ENCODE measurements at places on chromosomes 5 and 9.

- no peak for DNase-seq
Measured at GRCh38 chr5:146366904-146367303, 28.3 kb downstream of the POU4F3 start.

DNA sequence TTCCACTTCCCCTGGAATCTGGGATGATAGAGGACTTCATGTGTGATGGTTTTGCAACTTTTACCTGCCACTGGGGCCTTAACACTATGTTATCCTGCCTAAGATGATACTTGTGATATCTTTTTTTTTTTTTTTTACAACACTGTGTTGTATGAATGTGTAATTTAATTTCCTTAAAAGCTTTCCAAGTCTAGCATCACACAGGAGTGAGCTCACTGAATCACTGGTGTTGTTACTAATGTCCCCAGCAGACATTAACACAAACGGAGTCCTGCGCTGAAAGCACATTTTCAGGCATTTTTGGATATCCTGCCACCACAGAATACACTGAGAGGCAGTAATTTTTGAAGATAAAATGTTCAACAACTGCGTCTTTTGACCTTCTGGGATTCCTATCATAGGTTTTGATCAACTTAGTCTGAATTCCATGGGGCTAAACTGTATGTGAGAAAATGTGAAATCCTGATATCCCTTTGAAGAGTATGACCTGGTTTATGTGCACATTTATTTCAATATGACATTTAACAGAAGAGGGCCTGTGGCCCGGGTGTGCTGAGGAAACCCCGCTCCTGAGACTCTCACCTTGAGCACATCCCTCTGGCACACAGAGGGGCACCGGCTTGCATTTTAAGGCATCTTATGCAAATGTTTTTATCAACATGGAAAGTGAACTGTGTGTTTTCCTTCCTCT, 118.0 kb downstream of the FSTL4 start:
- DNase-seq: no peak

GRCh38 chr5:103487822-103488493, 74.6 kb downstream of the NUDT12 start:
- DNase-seq: no peak

- no peak for DNase-seq
Measured at GRCh38 chr5:116730185-116730584, 155.6 kb upstream of the SEMA6A start.

DNA sequence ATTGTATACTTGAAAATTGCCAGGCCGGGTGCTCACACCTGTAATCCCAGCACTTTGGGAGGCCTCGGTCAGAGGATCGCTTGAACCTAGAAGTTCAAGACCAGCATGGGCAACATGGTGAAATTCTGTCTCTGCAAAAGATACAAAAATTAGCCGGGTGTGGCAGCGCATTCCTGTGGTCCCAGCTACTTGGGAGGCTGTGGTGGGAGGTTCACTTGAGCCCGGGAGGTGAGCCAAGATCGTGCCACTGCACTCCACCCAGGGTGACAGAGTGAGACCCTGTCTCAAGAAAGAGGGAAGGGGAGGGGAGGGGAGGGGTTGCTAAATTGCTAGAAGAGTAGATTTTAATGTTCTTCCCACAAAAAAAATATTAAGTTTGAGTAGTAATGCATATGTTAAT, 53.2 kb downstream of the FNBP1 start:
- DNase-seq: no peak

DNA sequence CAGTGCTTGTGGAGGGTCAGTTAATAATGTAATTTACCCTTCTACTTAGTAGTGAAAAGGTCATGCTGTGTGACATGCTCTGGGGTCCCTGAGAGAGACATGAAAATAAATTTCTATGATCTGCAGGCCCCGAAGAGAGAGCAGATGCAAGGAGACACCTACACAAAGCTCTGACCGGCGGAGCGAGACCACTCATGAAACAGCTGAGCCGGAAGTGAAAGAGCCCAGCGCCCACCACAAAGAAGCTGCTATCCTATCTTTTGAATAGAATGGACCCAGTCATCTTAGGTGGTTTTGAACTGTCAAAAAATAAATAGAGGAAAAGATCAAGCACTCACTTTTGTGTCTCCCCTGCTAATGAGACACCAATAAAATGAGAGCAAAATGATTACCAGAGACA, 190.0 kb downstream of the MED10 start:
- DNase-seq: no peak

DNA sequence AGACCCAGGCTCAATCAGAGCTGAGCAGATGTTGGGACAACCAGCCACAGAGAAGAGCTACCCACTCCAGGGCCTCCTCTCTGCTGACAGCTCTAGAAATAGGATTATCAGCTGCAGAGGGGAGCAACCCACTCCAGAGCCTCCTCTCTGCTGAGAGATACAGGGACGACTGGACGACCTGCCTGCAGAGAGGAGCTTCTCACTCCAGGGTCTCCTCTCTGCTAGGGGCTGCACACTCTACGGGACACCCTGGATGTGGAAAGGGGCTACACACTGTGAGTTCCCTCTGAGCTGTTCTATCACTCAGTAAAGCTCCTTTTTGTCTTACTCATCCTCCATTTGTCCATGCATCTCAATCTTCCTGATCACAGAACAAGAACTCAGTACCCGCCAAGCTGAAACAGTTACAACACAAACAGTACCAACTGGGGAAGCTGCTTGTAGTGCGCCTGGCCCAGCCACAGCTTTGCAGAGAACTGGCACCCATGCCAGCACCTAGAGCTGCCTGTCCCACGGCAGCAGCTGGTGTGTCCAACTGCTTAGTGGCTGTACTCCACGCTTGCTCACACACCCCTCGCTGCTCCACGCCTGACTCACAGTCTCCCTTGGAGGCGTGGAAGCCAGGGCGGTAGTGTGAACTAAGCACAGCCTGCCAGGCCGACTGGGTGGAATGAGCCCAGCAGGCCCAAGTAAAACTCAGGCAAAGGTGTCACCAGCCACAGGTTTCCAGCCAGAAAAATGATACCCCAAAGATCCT, 56.8 kb downstream of the PRELID2 start:
- peak; percentile 18 for DNase-seq

DNA sequence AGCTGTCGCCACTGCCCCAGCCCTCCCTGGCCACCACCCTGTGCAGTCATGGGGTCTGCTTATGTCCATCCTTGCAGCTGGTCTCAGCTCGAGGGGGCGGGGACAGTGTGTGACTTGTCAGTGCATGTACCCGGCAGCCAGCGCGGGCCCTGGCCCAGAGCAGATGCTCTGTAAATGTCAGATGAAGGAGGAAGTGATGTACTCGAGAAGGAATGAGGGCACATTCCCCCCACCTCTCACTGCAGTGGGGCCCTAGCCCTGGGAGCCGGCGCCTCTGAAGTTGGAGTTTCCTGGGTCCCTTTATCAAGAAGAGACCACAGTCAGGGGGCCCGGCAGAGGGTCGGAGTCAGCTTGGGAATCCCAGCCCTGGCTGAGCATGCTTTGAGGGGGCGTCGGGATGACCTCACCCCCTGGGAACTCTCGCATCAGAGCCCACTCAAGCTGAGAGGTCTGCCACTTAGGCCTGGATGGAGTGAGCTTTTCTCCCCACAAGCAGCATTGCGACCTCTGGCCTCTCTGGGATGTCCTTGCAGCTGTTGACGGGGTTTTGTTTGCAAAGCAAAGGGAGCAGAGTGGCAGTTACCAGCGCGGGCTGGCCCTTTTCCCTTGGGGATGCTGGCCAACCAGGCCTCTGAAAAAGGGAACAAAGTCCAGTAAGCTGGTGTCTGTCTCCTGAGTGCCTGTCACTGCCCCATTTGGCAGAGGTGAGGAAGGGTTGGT, 19.0 kb downstream of the NEURL1B start:
- DNase-seq: peak; percentile 82

GRCh38 chr5:149207831-149208230, 63.8 kb upstream of the AFAP1L1 start:
- DNase-seq: no peak

- peak; percentile 90 for DNase-seq
Measured at GRCh38 chr5:150338546-150338945, 19.0 kb upstream of the TCOF1 start.

- DNase-seq: no peak
Measured at GRCh38 chr5:45113726-45114125, 305.0 kb downstream of the MRPS30 start.

GRCh38 chr5:74200560-74200959, 440.0 kb downstream of the ENC1 start:
- DNase-seq: no peak

GRCh38 chr5:54062958-54063357, 247.4 kb downstream of the ARL15 start:
- DNase-seq: no peak

GRCh38 chr9:128232528-128233428, 29.6 kb downstream of the DNM1 start:
- DNase-seq: no peak

GRCh38 chr5:132501961-132502931, 11.7 kb upstream of the IRF1 start:
- no peak for DNase-seq

GRCh38 chr5:135976216-135976615, 21.4 kb upstream of the LECT2 start:
- DNase-seq: no peak

DNA sequence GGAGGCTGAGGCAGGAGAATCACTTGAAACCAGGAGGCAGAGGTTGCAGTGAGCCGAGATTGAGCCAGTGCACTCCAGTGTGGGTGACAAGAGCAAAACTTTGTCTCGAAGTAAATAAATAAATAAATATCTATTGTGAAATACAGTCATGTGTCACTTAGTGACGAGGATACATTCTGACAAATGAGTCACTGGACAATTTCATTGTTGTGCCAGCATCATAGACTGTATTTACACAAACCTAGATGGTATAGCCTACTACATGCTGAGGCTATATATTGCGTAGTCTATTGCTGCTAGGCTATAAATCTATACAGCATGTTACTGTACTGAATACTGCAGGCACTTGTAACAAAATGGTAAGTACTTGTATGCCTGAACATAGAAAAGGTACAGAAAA, 61.1 kb upstream of the CCL21 start:
- no peak for DNase-seq

GRCh38 chr5:17150531-17150930, 66.9 kb upstream of the BASP1 start:
- no peak for DNase-seq

- DNase-seq: no peak
Measured at GRCh38 chr5:54469622-54470021, 14.1 kb downstream of the HSPB3 start.

DNA sequence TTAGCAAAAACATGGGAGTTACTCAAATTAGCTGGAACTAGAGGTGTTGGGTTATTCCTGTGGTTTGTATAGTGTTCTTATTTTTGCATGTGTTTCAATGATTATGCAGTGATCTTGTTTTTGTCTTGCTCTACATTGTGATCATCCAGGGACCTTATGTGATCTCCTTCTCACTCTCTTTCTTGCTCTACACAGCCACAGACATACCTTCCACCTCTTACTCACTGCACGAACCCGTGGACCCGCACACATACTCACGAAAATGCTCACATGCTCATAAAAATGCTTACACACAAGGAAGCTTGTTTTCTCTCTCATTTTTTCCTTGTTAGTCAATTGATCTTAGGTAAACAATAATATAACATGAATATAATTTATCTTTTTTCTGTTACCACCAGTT, 187.1 kb downstream of the KDM4C start:
- DNase-seq: no peak

DNA sequence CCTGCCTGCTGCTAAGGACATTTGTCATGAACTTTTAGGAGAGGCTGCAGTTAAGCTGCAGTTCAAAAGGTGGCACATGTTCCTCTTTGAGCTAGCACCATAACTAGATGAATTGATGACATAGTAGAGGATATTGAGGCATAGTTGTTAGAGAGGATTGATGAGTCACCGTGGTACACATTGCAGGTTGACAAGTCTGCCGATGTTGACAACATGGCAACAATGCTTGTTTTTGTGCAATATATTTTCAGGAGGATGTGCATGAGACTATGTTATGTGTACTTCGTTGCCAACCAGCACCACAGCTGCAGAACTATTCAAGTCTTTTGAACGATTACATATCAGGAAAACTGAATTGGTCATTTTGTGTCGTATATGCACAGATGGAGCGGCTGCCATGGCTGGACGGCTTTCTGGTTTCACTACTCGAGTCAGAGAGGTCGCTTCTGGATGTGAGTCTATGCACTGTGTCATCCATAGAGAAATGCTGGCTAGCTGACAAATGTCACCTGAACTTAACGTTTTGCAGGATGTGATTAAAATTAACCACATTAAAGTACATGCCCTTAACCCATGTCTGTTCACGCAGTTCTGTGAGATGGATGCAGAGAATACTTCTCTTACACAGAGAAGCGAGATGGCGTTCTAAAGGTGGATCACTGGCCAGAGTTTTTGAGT, 24.2 kb downstream of the ANP32B start:
- DNase-seq: no peak

DNA sequence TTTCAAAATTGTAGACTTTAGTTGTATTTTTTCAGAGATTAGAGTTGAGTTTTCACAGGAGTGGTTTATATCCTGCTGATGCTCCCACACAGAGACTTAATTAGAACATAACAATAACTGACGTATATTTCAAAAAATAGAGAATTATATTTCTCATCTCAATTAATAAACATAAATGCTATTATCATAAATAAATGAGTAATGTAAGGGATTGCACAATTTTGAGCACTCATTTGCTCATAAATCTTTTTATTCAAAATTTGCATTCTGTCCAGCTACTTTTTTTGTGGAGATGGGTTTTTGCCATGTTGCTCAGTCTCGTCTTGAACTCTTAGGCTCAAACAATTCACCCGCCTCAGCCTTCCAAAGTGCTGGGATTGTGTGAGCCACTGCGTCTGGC, 515.7 kb upstream of the RORB start:
- DNase-seq: no peak

All from posterior cingulate gyrus (tissue), 11 donors.